ENCODE measurements at places on chromosomes 16 and 17.
A peak's percentile ranks its signal among the peaks of the same experiment; 100 is the strongest.

GRCh38 chr17:34728771-34729310 lies 149.5 kb downstream of the TMEM132E start:
- DNase-seq: no peak

GRCh38 chr16:66652661-66653360 lies 43.7 kb downstream of the CMTM4 start:
- no peak for DNase-seq

DNA sequence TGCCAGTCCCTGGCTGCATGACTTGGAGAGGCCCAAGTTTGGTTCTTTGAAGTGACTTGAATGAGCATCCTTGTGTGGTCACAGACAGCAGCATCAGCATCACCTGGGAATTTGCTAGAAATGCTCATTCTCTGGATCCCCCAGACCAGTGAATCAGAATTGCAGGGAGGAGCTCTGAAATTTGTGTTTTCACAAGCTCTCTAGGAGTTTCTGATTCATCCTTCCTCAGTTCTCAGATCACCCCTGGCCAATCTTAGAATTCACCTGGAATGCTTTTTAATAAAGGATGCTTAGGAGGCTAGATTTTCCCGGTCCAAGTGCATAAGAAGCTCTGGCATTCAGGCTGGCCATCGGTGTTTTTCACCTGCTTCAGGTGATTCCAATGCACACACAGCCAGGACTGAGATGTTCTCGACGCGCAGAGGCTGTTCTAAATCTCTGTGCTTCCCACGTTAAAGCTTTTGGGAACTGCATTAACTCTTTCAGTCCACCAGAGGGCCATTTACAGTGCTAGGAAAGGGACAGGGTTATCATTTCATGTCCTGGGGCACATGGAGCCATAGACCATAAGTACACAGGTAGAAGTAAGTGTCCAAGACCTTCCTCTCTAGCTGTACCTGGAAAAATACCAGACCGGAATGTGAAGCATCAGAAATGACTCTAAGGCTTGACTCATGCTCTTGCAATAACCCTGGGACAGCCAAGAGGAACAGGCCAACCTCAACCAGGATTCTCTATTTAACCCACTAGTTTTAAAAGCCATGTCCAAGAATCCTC lies 85.7 kb upstream of the XYLT1 start:
- no peak for DNase-seq

GRCh38 chr17:30720013-30720471 lies 104.5 kb downstream of the CRLF3 start:
- no peak for DNase-seq

- DNase-seq: no peak
Measured at GRCh38 chr17:63316100-63316499, 130.0 kb downstream of the CYB561 start.

GRCh38 chr17:30219833-30220232 lies 15.7 kb downstream of the SLC6A4 start:
- no peak for DNase-seq

- DNase-seq: no peak
Measured at GRCh38 chr16:53131050-53131362, 76.2 kb downstream of the CHD9 start.

GRCh38 chr17:45384047-45384788 lies 48.5 kb downstream of the ARHGAP27 start:
- DNase-seq: no peak

- peak; percentile 66 for DNase-seq
Measured at GRCh38 chr16:81767987-81768592, 11.0 kb upstream of the PLCG2 start.

GRCh38 chr16:56896244-56896643 lies 31.2 kb downstream of the SLC12A3 start:
- no peak for DNase-seq

DNA sequence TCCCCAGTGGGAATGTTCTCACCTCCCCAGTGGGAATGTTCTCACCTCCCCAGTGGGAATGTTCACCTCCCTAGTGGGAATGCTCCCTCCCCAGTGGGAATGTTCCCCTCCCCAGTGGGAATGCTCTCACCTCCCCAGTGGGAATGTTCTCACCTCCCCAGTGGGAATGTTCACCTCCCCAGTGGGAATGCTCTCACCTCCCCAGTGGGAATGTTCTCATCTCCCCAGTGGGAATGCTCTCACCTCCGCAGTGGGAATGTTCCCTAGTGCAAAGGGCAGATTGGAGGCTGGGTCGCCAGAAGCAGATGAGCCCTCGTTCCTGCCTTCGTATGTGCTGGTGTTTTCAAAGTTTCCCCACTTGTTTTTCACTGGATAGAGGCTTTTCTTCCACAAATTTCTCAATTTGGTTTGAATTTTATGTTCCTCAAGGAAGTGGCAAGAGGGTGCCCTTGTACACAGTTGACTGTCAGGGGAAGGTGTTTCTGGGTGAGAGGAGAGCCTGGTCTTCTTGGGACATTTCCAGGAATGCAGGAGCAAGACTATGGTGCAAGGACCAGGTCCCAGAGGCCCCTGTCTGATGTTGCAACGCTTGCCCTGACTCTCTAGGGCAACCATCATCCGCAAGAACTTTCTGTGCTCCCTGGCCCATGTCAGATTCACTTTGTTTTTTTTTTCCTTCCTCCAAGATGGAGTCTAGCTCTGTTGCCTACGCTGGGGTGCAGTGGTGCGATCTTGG lies 34.0 kb downstream of the TRARG1 start:
- no peak for DNase-seq

- DNase-seq: no peak
Measured at GRCh38 chr16:2005646-2006045, 4.0 kb downstream of the ZNF598 start.

DNA sequence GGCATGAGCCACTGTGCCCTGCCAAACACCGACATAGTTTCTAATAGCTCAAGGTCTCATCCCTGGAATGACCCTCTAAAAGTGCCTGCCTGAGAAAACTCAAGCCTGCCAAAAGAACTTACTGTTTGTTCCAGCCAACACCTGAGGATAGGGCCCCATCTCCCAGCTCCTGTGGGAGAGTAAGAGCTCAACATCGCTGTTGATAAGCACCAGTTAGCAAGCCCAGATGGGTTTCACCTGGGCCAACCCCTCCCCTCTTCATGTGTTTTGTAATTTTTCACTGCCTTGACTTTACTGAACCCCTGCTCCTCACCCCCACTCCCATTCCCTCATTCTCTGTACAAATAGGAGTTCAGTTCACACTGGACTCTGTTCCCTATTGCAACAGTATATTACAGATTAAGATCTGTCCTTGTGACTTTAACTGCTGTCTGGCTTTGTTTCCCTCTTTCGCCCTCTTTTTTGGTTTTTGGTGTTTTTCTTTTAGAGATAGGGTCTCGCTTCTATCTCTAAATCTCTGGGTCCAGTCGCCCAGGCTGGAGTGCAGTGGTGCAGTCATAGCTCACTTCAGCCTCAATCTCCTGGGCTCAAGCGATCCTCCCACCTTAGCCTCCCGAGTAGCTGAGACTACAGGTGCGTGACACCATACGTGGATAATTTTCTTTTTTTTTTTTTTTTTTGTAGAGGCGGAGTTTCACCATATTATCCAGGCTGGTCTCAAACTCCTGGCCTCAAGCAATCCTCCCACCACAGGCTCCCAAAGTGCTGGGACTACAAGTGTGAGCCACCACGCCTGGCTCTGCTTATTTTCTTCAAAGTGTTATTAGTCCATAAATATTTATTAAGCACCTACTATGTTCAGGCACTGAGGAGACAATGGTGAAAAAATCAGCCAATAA lies 12.3 kb downstream of the NUPR1 start:
- no peak for DNase-seq

- DNase-seq: no peak
Measured at GRCh38 chr16:763369-764183, 3.0 kb downstream of the MSLN start.

DNA sequence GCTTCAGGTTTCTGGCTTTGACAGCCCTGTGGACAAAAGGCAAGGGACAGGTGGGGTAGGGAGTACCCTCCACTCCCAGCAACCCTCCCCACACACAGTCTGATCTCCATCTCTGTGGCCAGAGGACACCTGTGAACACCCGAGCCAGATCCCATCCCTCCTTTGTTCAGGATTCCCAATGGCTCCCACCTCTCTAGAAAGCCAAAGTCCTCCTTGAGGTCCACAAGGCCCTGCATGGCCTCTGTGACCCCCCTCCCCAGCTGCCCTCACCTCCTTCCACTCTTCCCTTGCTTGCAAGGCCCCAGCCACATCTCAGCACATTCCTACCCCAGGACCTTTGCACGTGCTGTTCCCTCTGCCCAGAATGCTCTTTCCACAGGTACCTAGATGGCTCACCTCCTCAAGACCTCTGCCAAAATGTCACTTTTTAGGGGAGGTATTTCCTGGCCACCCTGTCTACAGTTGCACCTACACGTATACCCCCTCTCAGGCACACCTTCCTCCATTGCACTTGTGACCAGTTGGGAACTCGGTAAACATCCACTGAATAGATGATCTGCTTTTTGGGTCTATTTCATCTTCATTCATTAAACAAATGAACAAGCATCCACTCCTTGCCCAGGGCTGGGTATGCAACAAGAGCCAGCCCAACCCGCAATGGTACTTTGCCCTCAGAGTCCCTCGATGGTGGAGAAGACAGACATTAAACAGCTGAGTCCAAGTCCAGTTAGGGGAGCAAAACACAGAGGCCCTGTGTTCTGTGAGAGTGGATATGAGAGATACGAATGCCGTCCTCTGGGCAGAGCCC lies 107.0 kb downstream of the CRLF3 start:
- DNase-seq: no peak

GRCh38 chr16:87842209-87842869 lies 27.0 kb downstream of the SLC7A5 start:
- DNase-seq: no peak

- no peak for DNase-seq
Measured at GRCh38 chr17:63444457-63444856, 1.6 kb downstream of the CYB561 start.

DNA sequence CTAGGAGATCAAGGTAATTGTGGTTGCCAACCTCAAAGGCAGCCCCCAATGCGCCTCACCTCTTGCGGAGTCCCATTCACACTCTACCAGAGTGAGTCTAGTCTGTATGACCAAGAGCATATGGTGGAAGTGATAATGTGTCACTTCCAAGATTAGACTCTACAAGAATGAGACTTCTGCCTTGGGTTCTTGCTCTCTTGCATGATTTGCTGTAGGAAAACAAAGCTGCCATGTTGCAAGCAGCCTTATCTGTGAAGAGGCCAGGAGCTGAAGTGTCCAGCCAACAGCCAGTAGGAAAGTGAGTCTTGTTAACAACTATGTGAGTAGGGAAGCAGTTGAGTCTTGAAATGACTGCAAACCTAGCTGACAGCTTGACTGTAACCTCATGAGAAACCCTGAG lies 3.4 kb downstream of the TERF2 start:
- DNase-seq: no peak

GRCh38 chr17:32780721-32781120 lies 96.2 kb downstream of the MYO1D start:
- no peak for DNase-seq

DNA sequence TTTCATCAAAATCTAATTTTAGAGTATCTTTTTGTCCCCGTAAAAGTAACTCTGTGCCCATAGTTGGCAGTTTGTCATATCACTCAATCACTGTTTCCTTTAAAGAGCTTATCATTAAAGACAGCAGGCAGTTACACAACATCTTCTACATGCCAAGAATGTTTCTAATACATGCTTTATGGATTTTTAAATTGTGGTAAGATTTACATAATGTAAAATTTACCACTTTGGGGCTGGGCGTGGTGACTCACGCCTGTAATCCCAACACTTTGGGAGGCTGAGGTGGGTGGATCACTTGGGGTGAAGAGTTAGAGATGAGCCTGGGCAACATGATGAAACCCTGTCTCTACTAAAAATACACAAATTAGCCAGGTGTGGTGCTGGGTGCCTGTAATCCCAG lies 687.2 kb downstream of the WWOX start:
- DNase-seq: no peak

DNA sequence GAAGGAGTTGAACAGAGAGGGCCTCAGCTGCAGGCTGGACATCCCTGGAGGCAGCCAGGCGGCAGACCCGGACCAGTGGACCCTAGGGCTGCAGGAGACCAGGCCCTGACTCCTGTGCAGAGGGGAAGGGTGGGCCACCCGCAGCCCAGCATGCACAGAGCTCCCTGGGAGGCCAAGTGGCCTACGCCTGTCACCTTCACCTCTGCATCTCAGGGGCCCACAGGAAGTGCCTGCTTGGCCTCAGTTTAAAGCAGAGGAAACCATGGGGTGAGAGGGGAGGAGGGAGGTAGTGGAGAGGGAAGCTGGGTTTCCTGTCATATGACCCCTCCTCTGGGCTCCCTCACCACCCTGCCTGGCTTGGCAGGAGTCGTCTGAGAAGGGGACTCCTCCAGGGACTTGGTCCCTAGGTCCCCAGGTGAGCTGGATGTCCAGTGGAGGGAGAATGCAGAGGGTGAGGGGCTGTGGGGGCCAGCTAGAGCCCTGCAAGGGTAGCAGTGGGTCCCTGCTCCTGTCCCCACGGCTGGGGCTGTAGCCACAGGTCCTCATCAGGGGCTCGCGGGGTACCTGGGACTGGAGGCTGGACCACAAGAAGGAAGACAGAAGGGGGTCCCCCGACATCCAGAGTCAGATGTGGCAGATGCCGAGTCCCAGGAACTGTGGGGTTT lies at the start of gene TMC8:
Gene TMC8, plus strand, starts transcription at position 335 of the 665 bp plus-strand sequence. CDS start 818 bp downstream, outside the sequence.
- DNase-seq: no peak

GRCh38 chr16:63066552-63066951 lies 1030.3 kb upstream of the CDH8 start:
- DNase-seq: no peak

DNA sequence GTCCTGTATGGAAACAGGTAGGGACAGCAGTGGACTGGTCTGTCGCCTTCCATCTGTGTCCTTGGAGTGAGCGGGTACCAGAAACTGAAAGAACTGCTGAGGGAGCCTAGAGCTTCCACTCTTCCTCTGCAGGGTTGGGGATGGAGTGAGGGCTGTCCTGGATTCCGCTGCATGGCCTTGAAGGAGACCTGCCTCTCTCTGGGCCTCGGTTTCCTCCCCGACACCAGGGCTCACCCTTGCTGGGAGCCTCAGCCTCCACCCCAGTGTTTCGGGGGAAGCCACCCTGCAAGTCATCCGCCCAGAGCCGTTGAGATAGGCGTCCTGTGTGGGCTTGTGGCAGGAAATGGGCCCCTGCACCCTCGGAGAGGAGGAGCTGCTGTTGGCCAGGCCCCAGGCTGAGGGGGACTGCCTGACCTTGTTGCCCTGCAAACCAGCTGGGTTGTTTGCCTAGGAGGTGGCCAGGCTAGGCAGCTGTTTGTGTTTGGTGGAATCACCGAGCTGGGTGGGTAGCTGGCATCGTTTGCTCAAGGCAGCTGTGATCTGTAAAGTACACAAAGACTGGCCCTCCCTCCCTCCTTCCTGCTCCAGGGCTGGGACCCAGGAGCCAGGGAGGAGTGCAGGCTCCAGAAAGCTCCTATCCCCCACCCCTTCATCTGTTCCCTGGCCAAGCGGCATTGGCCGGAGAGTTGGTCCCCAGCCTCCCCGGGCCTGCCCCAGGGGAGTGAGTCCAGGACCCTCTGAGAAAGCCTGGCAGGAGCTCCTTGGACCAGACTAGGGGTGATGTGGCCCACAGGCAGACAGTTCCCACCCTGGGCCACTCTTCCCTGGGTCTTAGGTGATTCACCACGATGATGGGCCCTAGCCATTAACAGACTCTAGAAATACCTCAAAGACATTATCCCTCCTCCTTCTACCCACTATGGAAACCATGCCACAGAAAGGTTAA lies 1.3 kb downstream of the RAB37 start:
- no peak for DNase-seq
